Mesenteric fat pad (tissue), 1 donor: ENCODE measurements at places on chromosomes 7 and 10. TPM values are rescaled to one million over a fixed set of nuclear protein-coding genes. Genes with fewer than 3 reads are reported as not detected.

DNA sequence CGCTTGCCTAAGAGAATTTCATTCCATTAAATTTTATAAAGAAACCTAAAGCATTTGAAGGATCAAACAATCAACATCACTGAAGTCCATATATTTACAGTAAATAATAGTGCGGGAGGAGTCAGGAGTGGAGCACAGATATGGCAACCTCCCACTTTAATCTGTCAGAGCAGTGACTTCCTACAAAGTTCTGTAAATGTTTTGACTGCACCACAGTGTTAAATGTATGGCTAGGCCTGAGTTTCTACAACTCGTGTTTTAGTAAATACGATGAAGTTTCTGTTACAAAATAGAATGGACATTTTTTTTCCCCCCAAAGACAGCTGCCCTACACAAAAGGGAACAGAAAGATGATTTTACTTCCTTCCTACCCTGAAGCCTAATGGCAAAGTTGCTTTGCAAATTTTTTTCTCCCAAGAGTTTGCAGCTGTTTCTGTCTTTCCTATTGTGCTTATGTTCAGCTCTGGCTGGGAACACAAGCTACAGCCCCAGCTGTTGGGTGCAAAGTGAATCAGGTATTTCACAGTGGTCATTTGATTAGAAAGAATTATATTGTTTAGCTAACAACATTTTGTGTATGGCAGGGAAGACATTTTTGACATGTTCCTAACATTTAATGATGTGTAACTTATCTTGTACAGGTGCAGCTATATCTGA, 62.1 kb downstream of the MET start:
- DNase-seq = no peak

- DNase-seq = no peak
These were observed 6.3 kb downstream of the RAPGEF5 start for GRCh38 chr7:22350466-22351328.

Gene NKX1-2
- total RNA-seq = not detected

Gene AFAP1L2
- 3.9 TPM for total RNA-seq

DNA sequence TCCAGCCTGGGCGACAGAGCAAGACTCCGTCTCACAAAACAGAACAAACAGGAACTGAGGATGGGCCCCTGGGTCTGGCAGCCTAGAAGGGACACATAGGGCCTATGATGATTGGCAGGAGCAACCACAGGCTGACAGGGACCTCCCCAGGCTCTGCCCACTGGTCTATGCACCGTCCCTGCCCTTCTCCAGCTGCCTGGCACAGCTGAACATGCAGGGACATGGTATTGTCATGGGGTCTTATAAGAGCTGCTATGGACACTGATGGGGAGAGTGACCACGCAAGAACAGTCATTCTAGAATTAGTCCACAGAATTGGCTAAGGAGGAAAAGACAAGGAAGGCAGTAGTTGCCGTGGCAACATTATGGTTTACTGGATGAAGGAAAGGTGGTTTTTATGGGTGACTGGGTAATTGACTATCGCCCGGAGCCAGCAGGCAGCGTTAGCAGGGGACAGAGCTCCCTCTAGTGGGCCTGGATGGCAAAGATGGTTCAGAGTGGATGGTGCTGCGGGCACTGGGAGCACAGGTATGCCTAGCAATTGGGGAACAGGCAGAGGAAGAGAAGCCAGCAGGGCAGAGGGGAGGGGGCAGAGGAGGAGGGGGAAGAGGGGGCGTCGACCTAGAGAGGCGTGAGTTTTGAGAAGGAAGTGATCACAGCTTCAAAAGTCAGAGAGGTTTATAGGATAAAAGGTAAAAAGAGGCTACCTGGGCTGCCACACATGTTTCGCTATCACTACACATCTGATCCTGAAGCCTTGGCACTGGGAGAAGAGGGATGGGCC, 7.8 kb upstream of the TRIM56 start:
- no peak for DNase-seq
